ENCODE measurements at places on chromosomes 1 and 21. TPM values are rescaled to one million over a fixed set of nuclear protein-coding genes. Genes with fewer than 3 reads are reported as not detected.

HSD3B2 gene
- not detected for total RNA-seq

EXTL1 gene
- total RNA-seq, result 11.2 TPM

AIRE gene
- not detected for total RNA-seq

NUP210L gene
- total RNA-seq, result 0.30 TPM

- no peak for DNase-seq
These were observed 28.8 kb downstream of the COP1 start for GRCh38 chr1:176178316-176178715.

DNA sequence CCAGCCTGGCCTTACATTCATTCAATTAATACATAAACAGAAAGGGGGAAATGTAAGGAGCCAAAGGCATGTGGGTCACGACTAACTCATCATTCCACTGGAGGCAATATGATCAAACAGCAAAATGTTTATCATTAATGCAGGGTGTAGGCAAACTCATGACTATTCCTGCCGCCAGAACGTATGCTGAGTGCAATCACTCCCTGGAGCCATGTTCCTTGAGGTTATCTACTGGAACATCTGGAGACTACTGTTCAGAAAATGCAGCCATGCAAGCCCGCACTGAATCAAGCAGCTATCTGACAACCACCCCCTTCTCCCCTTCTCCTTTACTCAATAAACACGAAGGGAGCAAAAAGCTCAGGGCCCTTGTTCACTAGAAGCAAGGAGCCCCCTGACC is 267.6 kb downstream of the COL11A1 start:
- no peak for DNase-seq

DNA sequence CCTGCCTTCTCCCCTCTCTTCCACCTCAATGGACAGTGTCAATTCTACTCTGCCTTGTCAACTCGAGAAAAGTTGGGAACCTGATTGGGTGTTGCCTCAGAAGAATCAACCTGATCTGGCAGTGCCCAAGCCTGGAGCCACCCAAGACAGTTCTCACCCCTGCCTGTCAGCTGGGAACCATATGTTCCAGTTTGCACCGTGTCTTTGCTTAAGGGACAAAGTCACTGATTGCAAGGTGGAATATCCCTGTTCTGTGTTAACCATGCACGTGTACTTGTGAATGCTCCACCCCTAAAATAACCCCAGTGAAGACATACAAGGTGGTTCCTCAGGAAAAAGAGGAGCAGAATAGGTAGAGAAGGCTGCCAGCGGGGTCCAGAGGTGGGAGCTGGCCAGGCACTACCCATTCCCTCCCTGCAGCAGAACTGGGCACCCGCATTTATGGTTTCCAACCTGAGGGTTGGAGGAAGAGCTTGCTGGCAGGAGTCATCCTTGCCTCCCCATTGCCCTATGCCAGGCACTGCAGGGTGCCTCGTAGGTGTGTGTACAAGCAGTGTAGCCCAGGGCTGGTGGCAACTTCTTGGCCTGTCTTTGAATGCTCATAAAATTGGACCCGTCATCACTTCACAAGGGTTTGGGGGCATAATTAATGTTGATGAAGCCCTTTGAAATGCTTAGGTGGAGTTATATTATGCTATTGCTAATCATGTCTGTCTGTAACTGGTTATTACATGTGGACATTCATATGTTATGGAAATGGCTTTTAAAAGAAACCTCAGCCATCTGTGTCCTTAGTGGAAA is 11.3 kb downstream of the NIPAL3 start:
- DNase-seq, result no peak

DNA sequence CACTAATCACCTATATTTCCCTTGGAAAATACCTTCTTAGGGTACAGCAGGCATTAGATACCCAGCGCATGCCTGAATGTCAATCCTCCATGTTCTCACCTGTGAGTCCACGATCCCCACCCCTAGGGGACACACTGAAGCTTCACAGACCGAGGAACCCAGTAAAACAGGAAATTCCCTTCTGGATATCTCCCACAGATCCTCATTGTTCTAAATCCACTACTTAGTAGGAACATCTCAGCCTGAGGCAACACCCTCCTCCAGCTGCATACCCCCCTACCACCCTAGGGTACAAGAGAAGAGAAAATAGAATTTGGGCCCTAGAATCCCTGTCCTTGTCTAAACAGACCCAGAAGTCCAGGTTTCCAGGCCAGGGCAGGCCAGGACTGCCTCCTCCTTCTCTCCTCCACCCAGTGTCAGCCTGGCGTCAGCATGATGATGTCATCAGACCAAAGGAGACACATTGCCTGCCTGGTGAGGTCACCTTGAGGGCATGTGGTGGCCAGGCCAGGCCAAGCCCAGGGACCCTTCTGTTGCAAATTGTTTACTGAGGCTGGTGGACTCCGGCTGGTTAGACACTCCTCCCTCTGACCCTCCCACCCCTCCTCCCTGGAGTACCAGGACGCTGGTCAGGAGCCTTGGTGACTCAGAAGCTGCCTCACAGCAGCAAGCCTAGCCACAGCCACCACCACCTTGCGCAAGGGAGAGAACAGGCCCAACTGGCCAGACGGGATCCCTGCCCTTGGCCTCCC is 6.2 kb downstream of the NECTIN4 start:
- DNase-seq, result peak; percentile 84

DNA sequence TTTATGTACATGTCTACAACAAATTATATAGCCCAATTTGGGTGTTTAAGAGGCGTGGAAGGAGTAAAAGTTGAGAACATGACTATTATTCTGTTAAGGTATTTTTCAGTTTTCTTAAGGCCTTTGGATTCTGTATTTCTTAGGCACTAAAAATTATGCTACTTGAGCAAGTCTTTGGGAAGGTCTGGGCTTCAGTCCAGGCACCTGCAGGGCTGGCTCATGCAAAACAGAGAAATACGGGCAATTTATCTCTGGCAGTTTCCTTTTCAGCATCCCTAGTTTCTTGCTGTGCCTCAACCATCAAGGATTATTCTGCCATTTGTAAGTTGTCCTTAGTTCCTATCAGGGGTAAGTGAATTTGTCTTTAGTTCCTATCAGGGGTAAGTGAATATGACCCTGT is 358.8 kb upstream of the B3GALT2 start:
- no peak for DNase-seq

GRCh38 chr1:165592945-165593823 is 37.9 kb upstream of the MGST3 start:
- no peak for DNase-seq

GRCh38 chr1:39268112-39268581 is 63.7 kb downstream of the MACF1 start:
- peak; percentile 46 for DNase-seq
